ENCODE measurements at places on chromosomes 3 and 15.
A peak's percentile ranks its signal among the peaks of the same experiment; 100 is the strongest.

DNA sequence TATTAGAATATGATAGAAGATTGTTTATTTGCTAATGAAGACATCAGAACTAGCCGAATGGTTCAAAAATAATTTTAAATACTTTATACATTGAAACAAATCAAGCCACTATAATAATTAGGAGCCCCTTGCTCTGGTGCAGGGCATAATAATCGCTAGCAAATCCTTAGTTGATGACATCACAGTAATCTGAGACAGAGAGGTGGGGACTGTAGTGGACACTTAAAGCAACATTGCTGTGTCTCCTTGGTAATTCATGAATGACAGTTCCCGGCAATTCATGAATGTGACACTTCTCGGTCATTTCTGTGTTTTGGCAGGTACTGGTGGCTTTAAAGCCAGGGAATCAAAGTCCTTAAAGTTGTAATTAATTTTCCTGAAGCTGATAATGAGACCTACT lies 114.3 kb downstream of the PPM1L start:
- no peak for DNase-seq

DNA sequence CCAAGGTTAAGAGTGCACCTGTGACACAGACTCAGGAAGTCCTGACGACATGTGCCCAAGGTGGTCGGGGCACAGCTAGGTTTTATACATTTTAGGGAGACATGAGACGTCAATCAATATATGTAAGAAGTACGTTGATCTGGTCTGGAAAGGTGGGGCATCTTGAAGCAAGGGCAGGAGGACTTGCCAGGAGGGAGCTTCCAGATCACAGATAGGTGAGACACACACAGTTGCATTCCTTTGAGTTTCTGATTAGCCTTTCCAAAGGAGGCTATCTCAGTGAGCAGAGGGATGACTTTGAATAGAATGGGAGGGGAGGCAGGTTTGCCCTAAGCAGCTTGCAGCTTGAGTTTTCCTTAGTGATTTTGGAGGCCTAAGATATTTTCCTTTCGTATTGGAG lies 257.4 kb downstream of the CGGBP1 start:
- DNase-seq = no peak

DNA sequence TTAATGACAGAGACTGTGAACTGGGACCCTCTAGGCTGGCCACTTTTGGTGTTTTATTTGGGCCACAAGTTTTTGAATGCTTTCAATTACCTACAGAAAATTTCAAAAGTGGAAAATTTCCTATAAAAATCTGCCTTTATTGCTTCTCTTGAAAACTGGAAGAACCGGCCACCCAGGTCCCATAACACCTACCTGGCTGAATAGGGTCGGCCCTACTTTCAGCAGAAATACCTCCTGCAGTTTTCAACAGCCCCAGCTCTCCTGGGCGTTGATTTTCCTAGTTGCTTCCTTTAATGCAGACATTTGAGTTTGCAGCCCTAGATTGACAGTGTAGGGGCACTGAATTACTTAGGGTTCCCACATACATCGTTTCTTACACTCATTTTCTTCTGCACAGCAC lies 719 bp upstream of the SRPRB start:
- DNase-seq = no peak

DNA sequence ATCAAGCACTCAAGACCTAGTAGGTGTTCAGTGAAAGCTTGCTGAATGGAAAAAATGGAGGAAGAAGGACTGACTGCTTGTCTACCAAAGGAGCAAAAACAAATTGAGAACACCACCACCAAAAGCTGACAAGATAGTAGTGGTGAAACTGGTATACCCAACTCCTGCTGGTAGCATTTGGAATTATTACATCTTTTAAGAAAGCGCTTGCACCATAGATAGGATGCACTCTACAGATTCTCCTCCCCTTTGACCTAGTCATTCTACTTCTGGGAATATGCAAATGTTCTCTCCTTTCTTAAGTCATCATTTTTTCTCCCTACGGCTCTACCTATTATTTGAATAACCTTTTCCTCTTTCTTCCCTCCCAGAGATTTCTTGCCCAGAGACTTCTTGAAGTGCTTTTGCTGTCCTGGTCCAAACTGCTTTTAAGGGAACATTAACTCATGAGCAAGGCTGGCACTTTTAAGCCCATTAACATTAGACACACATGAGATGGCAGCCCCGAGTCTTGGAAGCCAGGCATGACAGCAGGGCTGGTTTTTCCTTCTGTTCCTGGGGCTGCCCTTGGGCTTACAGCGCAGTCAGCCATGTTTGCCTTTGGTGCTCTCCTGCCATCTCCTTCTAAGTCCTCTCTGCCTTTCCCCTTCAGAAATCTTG lies 75.0 kb upstream of the TLE3 start:
- no peak for DNase-seq

GRCh38 chr3:86225461-86225860 lies 765.5 kb downstream of the VGLL3 start:
- DNase-seq = no peak

DNA sequence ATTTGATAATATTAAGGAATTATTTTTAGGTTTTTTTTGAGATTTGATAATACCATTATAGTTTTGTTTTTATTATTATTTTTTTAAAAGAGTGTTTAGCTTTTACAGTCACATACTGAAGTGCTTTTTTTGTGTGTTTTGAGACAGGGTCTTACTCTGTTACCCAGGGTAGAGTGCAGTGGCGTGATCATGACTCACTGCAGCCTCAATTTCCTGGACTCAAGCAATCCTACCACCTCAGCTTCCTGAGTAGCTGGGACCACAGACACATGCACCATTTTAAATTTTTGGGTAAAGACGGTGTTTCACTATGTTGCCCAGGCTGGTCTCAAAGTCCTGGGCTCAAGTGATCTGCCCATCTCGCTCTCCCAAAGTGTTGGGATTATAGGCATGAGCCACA lies 73.0 kb downstream of the SUMF1 start:
- DNase-seq = peak; percentile 35

- DNase-seq = no peak
Measured at GRCh38 chr3:126958638-126959085, 24.3 kb upstream of the PLXNA1 start.

DNA sequence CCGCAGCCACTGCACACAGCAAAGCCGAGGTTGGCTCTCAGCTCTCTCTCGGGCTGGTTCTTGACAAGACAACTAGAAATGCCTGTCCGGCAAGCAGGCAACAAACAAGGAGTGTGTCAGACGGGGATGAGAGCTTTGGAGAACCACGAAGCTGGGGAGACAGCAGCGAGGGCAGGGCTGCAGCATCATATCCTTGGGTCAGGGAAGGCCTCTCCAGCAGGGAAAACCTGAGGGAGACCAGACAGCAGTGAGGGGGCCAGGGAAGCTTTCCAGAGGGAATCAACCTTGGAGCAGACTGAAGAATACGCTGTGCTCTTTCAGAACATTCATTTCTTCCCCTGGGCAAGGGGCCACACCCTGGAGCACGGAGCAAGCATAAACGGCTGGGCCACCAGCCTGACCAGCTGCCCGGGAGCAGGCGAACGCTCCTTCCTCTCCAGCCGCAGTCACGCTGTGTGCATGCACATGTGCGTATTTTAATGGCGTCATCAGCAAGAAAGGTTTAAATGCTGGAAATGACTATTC lies 58.7 kb downstream of the CHSY1 start:
- DNase-seq = no peak

- DNase-seq = no peak
Measured at GRCh38 chr3:100470951-100471350, 21.5 kb upstream of the TMEM45A start.

DNA sequence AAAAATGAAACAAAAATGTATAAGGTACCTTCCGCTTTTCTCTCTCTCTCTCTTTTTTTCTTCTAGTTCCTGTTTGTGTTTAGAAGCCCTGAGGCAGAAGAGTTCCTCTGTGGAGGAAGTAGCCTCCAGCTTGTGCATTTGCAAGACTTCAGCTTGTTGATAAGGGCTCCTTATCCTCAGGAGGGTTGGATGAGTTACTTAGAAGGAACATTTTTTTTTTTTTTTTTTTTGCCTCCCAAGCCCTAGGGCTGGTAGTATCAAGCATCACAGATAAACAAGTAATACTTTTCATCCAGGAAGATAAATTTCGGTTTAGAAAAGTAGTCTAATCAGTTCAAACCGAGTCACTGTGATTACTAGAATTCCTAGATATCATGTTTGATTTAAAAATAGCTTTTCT lies 91.0 kb upstream of the CBLB start:
- no peak for DNase-seq

DNA sequence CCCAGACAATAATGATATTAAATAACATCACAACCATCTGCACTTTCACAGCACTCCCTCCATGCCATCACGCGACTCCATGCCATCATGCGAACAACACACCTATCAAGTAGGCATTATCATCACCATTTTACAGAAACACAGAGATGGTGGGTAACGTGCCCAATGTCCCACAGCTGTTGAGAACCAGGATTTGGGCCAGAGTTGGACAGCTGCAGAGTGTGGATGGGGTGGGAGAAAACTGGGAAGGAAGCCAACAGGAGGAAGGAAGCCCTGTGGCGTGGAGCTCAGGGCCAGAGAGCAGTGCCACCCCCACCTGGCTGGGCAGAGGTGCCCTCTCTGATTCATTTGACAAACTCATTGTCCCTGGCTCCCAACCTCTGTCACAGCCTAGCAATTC lies 29.0 kb downstream of the RBPMS2 start:
- DNase-seq = no peak

DNA sequence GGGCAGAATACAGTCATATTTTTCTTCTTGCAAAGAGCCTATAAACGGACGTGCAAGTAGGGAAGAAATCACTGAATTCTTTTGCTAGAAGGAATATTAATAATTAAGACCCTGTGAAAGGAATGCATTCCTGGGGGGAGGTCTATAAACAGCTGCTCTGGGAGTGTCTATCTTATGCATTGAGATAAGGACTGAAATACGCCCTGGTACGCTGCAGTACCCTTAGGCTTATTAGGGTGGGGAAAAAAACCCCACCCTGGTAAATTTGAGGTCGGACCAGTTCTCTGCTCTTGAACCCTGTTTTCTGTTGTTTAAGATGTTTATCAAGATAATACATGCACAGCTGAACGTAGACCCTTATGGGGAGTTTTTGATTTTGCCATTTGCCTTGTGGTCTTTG lies 100.0 kb upstream of the KBTBD8 start:
- no peak for DNase-seq

DNA sequence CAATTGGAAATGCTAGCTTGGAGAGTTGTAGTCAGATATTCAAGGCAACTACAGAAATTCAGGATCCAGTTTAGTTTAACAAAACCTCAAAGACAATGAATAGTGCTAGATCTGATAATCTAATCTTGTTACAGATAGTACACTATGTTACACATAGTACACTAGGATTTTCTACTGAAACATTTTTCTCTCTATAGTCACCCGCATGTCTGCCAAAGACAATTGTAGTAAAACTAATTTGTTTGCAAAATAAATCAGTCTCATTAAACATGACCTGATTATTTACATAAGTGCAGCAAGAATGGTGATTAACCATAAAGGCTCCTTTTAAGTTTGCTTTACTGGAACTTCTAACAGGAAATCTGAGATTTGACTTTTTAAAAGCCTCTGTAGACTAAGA lies 52.0 kb downstream of the ILDR1 start:
- no peak for DNase-seq

DNA sequence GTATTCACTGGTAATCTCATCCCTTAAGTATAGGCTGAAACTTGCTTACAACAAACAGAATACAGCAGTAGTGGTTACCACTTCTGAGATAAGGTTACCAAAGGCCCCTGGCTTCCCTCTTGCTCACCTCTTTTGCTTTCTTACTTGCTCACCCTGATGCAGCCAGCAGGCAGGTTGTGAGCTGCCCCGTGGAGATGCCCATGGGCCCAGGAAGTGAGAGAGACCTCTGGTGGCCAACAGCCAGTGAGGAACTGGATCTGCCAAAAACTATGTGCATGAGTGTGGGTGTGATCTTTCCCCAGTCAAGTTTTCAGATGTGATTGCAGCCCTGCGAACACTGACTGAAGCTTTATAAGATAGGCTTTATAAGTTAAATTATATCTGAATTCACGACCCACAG lies 48.7 kb downstream of the NMNAT3 start:
- no peak for DNase-seq

DNA sequence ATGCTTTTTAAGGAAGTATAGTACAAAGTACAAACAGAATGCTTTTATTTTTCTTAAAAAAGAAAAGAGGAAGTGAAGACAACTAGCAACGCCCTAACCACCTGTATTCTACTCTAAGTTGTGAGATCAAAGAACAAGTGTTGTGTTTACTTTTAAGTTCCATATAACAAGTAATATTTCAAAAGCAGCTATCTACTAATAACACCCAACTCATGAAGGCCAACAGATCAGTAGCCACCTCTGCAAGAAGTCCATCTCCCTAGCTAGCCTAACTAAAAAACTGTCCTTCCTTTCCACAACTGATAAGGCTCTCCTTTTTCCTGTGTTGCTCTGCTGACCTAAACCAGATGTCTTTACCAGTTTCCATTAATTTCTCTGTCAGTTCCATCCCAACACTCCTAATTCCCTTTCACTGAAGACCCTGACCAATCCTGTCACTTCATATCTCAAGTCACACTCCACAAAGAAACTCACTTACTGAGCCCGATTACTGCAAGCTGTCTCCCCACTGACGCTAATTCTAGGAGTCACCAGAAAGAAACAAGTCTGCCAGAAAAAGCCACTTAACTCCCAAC lies 26.9 kb downstream of the PHC3 start:
- DNase-seq = peak; percentile 9

DNA sequence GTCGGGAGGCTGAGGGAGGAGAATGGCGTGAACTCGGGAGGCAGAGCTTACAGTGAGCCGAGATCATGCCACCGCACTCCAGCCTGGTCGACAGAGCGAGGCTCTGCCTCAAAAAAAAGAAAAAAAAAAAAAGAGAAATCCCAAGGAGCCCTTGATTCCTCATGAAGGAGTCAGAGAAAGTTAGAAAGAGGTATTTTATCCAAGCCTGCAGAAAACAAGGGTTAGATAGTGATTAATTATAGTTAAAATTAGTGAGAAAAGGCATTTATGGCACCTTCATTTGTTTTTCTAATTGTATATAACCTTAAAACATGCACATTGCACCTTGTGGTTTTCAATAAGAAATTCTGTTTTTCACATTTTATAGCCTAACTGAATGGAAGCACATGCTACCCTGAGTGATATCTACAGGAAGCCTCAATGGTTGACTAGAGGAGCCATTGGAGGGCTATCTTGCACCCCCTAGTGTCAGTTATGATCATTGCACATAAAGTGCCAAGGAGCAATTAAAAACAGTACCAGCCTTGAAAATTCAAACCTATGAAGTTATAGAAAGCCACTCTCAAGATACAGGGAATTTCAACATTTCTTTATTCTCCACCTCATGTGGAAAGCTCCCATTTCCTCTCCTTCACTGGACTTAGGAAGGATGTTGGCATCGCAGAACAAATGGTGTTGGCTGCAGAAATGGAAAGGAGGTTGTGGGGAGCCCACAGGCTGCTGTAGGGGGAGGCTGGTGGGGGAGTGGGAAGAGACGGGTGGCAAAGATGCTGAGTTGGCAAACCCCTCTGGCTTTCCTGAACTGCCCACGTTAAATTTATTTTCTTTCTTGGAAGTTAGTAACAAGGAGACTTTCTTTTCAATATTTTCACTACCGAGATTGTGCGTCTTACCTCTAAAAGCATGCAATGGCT lies 48.5 kb downstream of the ITGA11 start:
- DNase-seq = peak; percentile 60

GRCh38 chr3:42721690-42722089 lies 19.1 kb upstream of the HHATL start:
- no peak for DNase-seq
